Stimulated activated CD4-positive, alpha-beta T cell treated with anti-CD3 and anti-CD28 coated beads, Interleukin-1b, Interleukin-23, amount 100 ng/mL, for 24 hours (primary cell): ENCODE measurements at places on chromosomes 7 and 10.

DNA sequence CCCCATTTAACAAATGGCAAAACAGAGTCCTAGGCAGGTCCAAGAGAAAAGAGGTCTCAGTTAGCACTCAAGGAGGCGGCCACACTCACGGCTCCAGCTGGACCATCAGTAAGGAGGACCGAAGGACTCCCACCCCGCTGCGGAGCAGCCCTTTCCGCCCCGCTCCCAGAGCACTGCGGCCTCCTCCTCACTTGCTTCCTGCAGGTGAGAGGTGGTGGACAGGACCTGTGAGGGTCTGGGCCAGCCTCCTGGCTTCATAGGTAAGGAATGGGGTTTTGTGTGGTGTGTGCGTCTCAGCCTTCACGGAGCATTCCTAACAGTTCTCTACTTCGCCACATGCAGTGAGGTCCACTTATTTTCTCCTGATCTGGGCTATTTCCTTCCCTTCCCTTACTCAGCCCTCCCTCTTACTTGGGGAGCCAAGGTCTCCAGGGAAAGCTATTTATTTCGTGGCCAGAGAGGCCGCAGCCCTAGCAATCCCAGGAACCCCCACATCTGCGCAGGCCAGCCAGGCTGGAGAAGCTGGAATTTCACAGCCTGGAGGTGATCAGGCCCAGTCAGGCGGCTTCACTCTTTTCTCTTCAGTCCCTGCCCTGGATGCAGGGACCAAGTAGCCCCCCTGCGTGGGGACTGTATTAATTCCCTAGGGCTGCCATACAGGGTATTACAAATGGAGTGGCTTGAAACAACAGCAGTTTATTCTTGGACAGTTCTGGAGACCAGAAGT, 45.9 kb downstream of the ZNF783 start:
- DNase-seq, result no peak

GRCh38 chr10:5530412-5530806, 5.6 kb downstream of the CALML3 start:
- no peak for DNase-seq

DNA sequence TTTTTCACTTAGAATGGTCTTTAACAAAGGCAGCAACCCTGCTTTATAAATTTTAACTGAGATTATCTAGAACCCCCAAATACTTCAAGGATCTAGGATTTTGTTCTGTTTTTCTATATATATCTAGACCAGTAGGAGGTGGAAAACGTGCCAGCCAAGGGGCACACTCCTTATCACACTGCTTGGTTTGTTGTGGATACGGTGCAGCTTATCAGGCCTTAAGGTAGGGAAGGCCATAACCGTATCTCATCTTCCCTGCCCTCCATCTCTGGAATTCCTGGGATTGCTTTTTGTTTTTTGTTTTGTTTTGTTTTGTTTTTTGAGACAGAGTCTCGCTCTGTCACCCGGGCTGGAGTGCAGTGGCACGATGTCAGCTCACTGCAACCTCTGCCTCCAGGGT, 75.4 kb downstream of the MPLKIP start:
- DNase-seq, result no peak

GRCh38 chr7:138889582-138890498, 91.3 kb downstream of the KIAA1549 start:
- no peak for DNase-seq

- no peak for DNase-seq
Observed at GRCh38 chr10:122487174-122487765, 25.9 kb downstream of the HTRA1 start.

- DNase-seq, result no peak
Observed at GRCh38 chr10:65903620-65904019, 1022.2 kb upstream of the LRRTM3 start.
